Aorta (tissue), 5 donors: ENCODE measurements at places on chromosomes 1 and 21. TPM values are rescaled to one million over a fixed set of nuclear protein-coding genes. Genes with fewer than 3 reads are reported as not detected.

GRCh38 chr21:34715518-34715917 is 46.7 kb downstream of the CLIC6 start:
- no peaks in the 10 kb centered on the region for H3K36me3 ChIP-seq
- H3K4me3 ChIP-seq = no peak overlapping the region
- DNase-seq = no peak
- no peak overlapping the region for H3K27ac ChIP-seq
- no peaks in the 10 kb centered on the region for H3K27me3 ChIP-seq

The CD48 gene
- 3.6 TPM for total RNA-seq

The SH2D5 gene
- total RNA-seq = 0.26 TPM

DNA sequence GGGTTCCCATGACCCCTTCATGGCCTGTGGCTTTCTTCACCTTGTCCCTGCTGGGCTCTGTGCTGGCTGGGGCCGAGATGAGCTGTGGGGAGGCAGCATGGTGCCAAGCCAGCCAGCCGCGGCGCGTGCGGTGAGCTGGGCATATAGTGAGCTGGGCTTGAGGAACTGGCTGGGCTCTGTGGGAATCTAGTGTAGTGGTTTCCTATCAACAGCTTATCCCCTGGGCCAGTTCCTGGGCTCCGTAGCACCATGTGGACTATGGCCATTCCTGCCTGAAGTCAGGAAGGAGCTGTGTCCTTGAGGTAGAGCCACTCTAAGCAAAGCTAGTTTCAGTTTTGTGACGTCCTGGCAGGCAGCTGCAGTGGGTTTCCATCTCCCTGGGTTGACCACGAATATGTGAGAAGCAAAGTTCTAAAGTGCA is 1.8 kb downstream of the NCMAP start:
- DNase-seq = no peak
- H3K27me3 ChIP-seq = peaks cover 6% of the 10 kb centered on the region
- H3K4me3 ChIP-seq = no peak overlapping the region
- H3K36me3 ChIP-seq = no peaks in the 10 kb centered on the region
- H3K27ac ChIP-seq = no peak overlapping the region

GRCh38 chr1:175757381-175758015 is 14.1 kb upstream of the TNR start:
- no peak overlapping the region for H3K27ac ChIP-seq
- no peaks in the 10 kb centered on the region for H3K36me3 ChIP-seq
- DNase-seq = no peak
- H3K27me3 ChIP-seq = no peaks in the 10 kb centered on the region

DNA sequence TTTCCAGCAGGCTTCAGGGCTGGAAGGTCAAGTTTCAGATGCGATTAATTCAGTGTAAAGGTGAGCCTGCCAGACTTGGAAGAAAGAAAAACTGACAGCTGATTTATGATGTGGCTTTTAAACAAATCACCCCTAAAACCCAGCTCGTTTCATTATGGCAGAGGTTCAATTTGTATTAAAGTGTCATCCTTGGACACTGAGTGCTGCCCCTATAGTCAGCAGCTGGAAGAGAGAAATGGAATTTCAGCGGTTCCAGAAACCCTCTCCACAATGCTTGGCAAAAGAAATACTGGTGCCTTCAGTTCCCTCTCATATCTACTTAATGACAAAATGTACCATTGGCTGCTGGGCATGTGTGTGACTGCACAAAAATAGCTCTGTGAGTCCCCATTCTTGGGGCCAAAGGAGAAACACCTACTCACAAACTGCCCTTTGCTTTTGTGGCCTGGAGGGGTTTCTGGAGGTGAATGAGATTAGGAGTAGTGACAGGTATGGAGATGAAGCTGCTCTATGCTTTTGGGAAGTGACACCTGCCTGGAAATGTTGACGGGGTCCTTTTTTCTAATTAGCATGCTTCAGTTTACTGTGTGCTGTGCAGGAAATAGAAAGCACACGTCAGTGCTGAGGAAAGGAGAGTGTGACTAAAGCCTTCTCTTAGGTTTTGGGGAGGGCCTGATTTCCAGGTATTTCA is 95.1 kb upstream of the TSPAN2 start:
- H3K4me1 ChIP-seq = no peaks in the 10 kb centered on the region
- no peaks in the 10 kb centered on the region for H3K36me3 ChIP-seq
- H3K27ac ChIP-seq = peak overlapping the region; percentile 80
- H3K4me3 ChIP-seq = no peak overlapping the region
- no peaks in the 10 kb centered on the region for H3K27me3 ChIP-seq
- no peak for DNase-seq

GRCh38 chr1:49226758-49227157 is 450.1 kb upstream of the BEND5 start:
- no peak for DNase-seq
- no peaks in the 10 kb centered on the region for H3K4me1 ChIP-seq
- no peak overlapping the region for H3K27ac ChIP-seq
- no peaks in the 10 kb centered on the region for H3K27me3 ChIP-seq
- no peaks in the 10 kb centered on the region for H3K36me3 ChIP-seq

DNA sequence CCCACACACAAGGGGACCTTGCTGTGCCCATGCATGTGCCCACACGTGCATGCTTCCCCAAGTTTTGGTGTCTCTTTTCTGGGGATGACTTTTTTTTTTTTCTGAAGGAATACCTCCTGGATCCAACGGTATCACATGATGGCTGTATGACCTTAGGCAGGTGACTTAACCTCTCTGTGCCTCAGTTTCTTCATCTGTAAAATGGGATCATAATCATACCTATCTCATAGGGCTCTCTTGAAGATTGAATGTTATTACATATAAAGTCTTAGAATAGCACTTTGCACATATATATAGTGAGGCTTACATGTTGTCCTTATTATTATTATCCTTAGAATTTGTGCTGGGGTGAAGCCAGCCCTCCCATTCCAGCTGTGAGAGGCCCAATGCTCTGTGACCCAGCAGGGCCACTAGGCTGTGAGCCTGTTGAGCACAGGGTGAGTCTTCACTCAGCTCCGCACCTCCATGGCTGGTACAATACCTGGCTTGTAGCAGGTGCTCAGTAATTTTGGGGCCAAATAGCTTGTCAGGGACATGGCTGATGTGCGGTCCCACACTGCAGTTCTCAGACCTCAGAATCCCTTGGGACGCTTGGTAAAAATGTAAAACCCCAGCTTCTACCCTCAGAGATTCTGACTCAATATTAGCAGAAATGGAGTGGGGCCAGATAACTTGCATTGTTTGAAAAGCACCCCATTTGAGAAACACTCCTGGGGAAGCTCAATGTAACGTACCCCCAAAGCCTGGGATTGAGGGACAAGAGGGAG is 20.6 kb downstream of the STUM start:
- DNase-seq = no peak
- no peaks in the 10 kb centered on the region for H3K36me3 ChIP-seq
- peak overlapping the region; percentile 18 for H3K27ac ChIP-seq
- H3K4me3 ChIP-seq = no peak overlapping the region
- H3K4me1 ChIP-seq = no peaks in the 10 kb centered on the region
- no peaks in the 10 kb centered on the region for H3K27me3 ChIP-seq

DNA sequence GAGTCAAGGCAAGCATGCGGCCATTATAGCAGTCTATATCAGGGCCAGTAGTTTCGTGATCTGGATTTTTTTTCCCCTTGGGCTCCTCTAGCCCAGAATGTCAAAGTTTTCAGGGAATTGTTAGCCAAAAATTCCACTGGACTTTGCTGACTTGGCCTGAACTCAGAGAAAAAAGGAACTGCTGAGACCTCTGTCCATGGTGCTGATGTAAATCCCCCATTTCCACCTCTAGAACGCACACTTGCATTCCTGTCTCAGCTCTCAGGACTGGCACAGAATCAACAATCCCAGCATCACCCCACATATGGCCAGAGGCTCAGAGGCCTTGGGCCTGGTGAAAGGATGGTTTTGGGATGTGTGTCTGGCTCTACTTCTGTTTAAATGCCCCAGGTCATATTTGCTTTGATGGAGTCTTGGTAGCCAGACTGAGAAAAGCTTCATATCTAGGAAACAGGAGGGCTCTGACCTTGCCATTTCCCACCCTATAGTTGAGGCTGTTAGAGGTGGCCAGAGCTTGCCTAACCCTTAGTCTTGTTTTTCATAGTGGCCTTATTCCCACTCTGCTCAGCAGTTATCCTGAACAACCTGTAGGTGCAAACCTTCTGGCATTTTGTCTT is 16.9 kb upstream of the EFCAB14 start:
- no peak overlapping the region for H3K27ac ChIP-seq
- no peak overlapping the region for H3K4me3 ChIP-seq
- no peaks in the 10 kb centered on the region for H3K27me3 ChIP-seq

DNA sequence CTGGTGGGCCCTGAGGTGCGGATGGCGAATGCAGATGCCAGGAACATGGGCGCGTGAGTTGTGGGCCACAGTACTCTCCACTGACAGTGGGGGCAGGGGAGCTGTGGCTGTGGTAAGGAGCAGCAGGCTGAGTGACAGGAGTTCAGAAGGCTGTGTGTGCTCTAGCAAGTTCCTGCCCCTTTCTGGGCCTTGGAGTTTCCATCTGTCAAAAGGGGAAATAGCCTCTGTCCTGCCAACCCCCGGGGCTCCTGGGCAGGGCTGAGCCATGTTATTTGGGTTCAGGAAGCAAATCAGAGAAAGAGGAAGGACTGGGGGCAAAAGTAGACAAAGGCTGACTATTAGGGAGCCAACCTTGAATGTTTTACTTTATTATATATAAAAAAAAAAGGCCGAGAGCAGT is 19.5 kb upstream of the MFN2 start:
- H3K4me3 ChIP-seq = no peak overlapping the region
- DNase-seq = peak; percentile 72
- peaks cover 1% of the 10 kb centered on the region for H3K36me3 ChIP-seq
- H3K27ac ChIP-seq = no peak overlapping the region
- no peaks in the 10 kb centered on the region for H3K27me3 ChIP-seq
- H3K4me1 ChIP-seq = no peaks in the 10 kb centered on the region

The SELENON gene
- total RNA-seq = 79.4 TPM

- DNase-seq = no peak
- no peaks in the 10 kb centered on the region for H3K27me3 ChIP-seq
- no peaks in the 10 kb centered on the region for H3K4me1 ChIP-seq
These were observed 9.6 kb upstream of the SLC6A9 start for GRCh38 chr1:44040846-44041245.

GRCh38 chr1:7225711-7226505 is 440.7 kb downstream of the CAMTA1 start:
- H3K27ac ChIP-seq = no peak overlapping the region
- H3K36me3 ChIP-seq = no peaks in the 10 kb centered on the region
- DNase-seq = no peak

GRCh38 chr1:184326278-184326677 is 60.6 kb upstream of the C1orf21 start:
- no peak for DNase-seq
- no peak overlapping the region for H3K4me3 ChIP-seq
- no peaks in the 10 kb centered on the region for H3K27me3 ChIP-seq
- H3K36me3 ChIP-seq = no peaks in the 10 kb centered on the region

The SELL gene
- total RNA-seq = 10.3 TPM
